Stimulated activated CD4-positive, alpha-beta T cell treated with anti-CD3 and anti-CD28 coated beads, Interleukin-15, amount 100 ng/mL, for 48 hours (primary cell): ENCODE measurements at places on chromosomes 6 and 20.

DNA sequence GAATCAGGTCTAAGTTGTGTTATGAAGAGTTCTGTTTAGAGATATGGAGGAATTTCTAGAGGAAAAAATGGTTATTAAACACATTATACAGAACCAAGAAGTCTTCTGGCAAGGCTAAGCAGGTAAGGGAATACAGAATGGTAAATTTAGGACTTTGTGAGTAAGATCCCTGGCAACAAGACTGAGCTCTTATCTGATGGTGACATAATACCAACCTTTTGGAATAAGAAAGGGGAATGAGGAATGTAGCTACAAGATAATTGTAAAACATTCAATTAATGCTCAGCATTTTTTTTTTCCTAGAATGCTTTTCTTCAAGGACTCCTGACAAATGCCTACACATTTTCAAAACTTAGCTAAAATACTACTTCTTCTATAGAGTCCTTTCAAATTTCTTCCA lies 51.8 kb downstream of the CYB5R4 start:
- no peak for DNase-seq

GRCh38 chr6:55047451-55048044 lies 126.8 kb upstream of the HCRTR2 start:
- DNase-seq = no peak

DNA sequence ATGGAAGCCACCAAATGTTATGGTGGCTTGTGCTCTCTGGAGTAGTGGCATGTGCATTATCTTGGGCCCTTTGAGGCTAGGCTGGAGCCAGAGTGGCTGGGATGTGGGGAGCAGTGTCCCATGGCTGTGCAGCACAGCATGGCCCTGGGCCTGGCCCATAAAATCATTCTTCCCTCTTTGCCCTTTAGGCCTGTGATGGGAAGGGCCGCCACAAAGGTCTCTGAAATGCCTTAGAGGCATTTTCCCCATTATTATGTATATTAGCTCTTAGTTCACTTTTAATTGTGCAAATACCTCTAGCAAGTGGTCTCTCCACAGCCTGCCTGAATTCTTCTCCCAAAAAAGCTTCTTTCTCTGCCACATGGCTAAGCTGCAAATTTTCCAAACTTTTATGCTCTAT lies 297.3 kb upstream of the IRAK1BP1 start:
- DNase-seq = no peak

GRCh38 chr20:61765081-61765870 lies 300.4 kb downstream of the TAF4 start:
- no peak for DNase-seq

DNA sequence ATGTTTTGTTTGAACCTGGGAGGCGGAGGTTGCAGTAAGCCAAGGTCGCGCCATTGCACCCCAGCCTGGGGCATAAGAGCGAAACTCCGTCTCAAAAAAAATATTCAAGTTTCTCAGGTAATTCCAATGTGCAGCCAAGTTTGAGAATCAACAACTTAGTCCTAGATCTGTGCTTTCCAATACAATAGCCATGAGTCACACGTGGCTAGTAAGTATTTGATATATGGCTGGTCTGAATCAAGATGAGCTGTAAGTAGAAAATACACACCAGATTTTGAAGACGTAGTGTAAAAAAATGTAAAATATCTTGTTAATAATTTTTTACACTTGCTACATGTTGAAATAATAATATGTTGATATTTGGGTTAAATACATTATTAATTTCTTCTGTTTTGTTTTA lies 35.0 kb upstream of the BTBD3 start:
- DNase-seq = no peak

GRCh38 chr6:43490523-43490939 lies 13.2 kb downstream of the TJAP1 start:
- DNase-seq = no peak

DNA sequence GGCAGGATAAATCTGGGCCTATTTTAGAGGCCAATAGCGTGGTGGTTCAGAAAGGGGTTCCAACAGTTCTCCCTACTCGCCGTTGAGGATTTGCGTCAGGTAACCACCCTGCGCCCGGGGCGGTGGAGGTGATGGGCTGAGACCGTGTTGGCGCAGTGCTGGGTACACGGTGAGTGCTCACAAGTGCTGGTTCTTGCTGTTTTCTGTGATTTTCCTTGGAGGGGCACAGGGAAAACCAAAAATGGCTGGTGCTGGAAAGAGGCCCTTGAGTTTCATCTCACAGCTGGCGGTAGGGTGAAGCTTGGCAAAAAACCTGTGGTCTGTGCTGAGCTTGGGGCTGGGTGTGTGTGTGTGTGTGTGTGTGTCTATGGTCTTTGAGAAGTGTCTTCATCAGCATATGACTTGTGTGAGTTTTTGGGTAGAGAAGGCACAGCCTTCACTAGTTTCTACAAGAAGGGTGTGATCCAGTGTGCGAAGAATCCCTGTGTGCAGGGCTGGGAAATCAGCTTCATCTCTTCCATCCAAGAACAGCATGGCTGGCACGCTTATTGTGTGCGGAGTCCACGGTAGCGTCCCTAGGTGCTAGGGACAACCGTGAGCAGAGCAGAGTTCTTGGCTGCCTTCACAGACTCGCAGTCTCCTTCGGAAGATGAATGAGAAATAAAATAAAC lies 35.3 kb upstream of the SCRT2 start:
- DNase-seq = no peak

- DNase-seq = no peak
Measured at GRCh38 chr6:5681480-5681879, 325.2 kb downstream of the NRN1 start.

GRCh38 chr6:28436404-28436803 lies 6.9 kb downstream of the ZSCAN23 start:
- no peak for DNase-seq

- DNase-seq = no peak
Measured at GRCh38 chr20:59664421-59664941, 60.1 kb downstream of the PHACTR3 start.

GRCh38 chr6:12173661-12174060 lies 116.5 kb upstream of the EDN1 start:
- DNase-seq = no peak

GRCh38 chr6:22727710-22728109 lies 158.3 kb downstream of the HDGFL1 start:
- no peak for DNase-seq

- no peak for DNase-seq
Measured at GRCh38 chr6:6968357-6968730, 139.4 kb upstream of the RREB1 start.

GRCh38 chr6:47485083-47485482 lies 7.5 kb downstream of the CD2AP start:
- DNase-seq = no peak

DNA sequence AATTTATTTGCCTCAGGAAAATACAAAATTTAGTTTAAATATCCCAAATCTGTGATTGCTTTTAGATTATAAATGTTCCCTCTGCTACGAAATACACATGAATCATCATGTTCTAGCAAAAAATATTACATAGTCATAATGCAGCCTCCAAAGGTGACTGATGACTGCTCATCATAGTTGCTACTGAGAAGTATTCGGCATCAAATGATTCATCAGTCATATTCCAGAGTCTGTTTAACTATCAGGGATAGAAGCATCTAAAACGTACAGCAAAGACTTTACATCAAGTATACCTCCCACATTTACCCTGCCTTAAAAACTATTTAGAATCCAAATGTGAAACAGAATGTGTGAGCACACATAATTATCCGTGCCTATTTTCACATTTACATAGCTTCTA lies 626.0 kb downstream of the CDH26 start:
- no peak for DNase-seq
